ENCODE measurements at places on chromosomes 7 and 10.
A peak's percentile ranks its signal among the peaks of the same experiment; 100 is the strongest.

DNA sequence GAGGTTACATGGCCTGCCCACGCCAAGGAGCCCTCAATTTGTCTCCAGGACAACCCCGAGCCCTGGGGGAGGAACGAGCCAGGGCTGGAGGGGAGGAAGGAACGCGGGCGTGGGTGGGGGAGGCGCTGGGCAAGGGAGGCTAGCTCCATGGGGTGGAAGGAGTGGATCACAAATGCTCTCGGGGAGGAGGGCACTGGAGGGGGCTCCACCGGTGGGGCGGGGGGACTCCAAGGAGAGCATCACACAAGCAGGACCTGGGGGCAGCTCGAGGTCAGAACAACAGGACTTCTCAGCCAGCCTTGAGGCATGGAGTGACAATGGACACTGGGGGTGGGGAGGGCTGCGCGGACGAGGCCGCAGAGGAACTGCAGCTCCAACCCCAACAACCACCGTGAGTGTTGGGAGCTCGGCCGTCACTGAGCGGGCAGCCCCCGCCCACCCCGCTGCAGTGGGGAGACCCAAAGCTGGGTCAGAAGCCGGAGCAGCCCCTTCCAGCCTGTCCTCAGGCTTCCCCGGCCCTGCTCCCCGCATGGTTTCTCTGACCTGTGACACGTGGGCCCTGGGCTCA lies 41.1 kb downstream of the STK32C start:
- DNase-seq, result no peak

DNA sequence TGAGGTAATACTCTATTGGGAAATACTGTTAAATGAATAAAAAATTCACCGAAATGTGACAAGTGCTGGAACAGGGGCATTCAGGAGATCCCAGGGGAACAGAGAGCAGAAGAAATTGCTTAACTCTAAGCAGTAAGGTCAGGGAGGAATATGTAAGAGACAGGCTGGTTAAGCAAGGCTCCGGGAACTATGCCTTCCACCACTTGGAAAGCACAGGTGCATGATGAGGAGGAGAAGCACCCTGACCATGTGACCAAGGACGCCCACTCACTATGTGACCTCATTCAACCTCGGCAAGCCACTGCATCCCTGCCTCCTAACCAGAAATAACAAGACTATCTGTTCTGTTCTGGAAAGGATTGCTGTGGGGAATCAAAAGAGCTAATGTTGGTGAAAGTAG lies 218.4 kb downstream of the ELMO1 start:
- no peak for DNase-seq

GRCh38 chr10:62699148-62699547 lies 105.4 kb upstream of the ADO start:
- DNase-seq, result no peak

DNA sequence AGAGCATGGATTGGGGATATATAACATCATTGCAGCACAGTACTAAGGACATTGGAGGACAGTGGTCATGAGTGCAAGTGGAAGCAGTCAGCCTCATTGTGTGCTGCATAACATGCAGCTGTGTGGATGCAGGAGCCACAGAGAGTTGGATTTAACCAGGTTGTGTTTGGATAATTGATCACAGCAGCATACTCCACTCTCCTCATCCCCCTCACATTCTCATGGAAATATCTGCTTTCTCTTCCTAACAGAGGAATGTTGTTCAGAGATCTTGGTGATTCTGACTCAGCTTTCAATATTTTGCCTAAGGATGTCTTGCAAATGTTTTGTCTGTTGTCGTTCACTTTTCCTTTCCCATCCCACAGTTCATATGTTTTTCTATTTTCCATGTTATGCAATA lies 31.8 kb upstream of the LSM8 start:
- no peak for DNase-seq

DNA sequence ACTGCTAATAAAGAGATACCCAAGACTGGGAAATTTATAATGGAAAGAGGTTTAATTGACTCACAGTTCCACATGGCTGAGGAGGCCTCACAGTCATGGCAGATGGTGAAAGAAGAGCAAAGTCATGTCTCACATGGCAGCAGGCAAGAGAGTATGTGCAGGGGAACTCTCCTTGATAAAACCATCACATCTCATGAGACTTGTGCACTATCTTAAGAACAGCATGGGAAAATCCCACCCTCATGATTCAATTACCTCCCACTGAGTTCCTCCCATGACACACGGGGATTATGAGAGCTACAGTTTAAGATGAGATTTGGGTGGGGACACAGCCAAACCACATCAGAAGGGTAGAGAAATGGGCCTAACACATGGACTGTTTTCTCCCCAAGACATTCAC lies 156.3 kb downstream of the CCDC71L start:
- DNase-seq, result no peak

- peak; percentile 25 for DNase-seq
Observed at GRCh38 chr7:88337572-88337971, 30.9 kb upstream of the STEAP4 start.

GRCh38 chr7:92994901-92995300 lies 122.9 kb downstream of the SAMD9 start:
- DNase-seq, result no peak

DNA sequence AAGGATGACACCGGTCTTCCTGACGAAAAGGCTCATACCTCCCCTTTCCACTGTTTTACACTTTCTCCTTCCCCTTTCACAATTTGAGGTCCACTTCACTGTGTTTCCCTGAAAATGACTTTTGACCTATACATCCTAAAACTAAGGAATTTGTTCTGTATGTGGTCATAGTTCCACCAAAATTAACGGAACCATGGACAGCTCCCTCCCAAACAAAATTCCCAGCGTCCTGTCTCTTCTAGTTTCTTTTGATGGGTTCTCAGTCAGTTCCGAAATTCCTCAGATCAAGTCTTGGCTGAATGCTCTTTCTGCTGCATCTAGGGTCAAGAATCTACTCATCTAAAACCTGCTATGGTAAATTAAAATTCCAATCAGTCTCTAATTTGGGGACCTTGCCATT lies 1191.9 kb downstream of the CNTNAP2 start:
- DNase-seq, result no peak

- no peak for DNase-seq
Observed at GRCh38 chr7:40583667-40584444, 449.1 kb downstream of the SUGCT start.

Data from ELR (cell line).